ENCODE measurements at places on chromosomes 1 and 21.

- DNase-seq = no peak
These were observed 25.1 kb upstream of the HUNK start for GRCh38 chr21:31847761-31848160.

DNA sequence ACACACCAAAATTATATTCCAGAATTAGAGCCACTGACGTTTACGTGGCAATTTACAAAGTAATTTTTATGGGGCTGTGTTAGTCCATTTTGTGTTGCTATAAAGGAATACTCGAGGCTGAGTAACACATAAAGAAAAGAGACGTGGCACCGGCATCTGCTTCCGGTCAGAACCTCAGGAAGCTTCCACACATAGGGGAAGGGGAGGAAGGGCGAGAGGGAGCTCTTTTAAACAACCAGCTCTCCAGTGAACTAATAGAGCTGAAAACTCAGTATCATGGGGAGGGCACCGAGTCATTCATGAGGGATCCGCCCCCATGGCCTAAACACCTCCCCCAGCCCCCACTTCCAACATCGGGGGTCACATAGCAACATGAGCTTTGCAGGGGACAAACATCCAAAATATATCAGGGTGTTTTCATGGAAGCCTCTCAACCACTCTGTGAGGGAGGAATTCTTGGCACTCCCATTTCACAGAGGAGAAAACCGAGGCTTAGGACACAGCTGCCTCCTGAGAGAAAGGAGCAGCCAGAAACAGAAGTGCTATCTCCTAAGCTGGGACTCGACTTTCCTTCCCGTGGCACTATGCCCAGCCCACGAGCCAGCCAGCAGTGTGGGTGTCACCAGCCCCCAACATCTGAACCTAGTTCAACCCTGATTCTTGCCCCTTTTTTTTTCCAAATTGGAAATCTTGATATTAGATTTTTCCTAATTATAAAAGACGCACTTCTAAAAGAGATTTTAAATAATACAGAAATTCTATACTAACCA is 29.2 kb downstream of the MIS18A start:
- DNase-seq = no peak

DNA sequence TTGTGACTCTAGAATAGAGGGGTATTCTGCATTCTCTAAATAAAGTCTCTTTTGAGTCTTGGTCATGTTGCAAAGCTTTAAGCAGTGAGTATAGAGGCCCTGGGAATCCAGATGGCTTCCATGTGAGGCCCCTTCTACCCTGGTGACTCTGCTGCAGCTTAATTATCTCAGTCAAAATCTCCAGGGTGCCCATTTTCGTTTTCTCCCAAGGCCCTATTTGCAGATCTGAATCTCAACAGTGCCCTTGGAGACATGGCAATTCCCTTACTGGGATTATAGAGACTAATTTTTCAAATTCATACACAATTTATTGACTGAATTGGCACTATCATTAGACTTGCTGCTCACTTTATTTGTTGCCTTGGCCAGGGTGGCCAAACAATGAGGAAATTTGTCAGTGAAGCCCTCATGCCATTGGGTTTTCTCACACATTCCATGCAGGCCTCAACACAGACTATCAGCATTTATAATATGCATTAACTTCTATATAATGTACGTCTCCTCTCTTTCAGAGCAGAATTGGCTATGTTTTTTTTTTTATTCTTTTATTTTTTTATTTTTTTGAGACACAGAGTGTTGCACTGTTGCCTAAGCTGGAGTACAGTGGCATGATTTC is 35.1 kb downstream of the PROX1 start:
- no peak for DNase-seq

GRCh38 chr1:179323436-179323835 is 29.8 kb downstream of the SOAT1 start:
- no peak for DNase-seq

DNA sequence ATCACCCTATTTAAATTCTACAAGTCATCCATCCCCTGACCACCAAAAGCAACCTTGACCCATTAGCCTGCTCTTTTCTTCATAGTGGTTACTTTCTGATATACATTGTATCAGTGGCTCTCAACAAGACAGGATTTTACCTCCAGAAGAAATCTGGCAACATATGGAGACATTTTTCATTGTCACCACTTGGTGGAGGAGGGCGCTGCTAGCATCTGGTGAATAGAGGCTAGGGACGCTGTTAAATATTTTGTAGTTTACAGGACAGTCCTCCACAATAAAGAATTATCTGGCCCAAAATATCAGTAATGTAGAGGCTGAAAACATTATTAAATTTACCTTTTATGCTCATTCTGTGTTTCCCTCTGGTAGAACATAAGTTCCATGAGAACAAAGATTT is 6.1 kb downstream of the HSPA13 start:
- DNase-seq = no peak

GRCh38 chr1:204791453-204792353 is 79.0 kb upstream of the NFASC start:
- DNase-seq = peak; percentile 57

DNA sequence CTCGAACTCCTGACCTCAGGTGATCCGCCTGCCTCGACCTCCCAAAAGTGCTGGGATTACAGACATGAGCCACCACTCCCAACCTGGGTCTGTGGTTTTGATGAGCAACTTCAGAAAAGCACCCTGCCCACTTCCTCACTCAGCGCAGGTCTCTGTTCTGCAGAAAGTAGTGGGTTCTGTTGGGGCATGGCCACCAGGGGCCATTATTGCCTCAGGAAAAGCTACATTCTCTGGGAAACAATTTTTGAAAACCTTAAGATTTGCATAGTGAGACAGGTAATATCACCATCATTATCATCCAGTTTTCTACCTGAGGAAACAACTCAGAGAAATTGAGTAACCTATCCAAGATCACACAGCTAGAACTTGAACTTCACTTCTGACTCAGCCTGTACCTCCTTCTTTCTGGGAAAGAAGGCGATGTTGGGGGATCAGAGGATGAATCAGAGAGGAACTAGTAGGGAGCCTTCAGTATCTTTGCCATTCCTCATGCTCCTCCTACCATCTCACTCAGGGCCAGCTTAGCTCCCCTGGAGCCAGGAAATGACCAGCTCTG is 7.1 kb upstream of the NES start:
- no peak for DNase-seq

- peak; percentile 72 for DNase-seq
These were observed 100.6 kb upstream of the RUNX1 start for GRCh38 chr21:35149698-35150097.

DNA sequence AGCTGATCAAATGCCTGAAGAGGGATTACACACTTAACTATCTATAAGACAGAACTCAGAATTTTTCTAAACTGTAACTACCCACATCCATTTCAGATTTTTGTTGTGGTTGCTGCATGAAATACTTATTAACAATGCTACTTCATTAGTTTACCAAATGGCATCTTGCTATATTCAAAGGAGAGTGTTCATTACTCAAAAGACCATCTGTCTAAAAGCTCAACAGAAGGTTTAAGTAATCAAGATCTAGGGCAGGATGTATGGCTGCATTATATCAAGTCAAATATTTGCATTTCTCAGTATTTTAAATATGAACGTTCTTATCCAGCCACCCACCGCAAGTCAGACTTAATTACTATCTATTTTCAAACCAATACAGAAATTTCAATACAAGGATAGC is 79.9 kb downstream of the SIPA1L2 start:
- DNase-seq = no peak

- DNase-seq = no peak
These were observed 402.5 kb downstream of the PTPRC start for GRCh38 chr1:199041173-199041914.

GRCh38 chr1:4079815-4080214 is 179.7 kb upstream of the C1orf174 start:
- no peak for DNase-seq

- no peak for DNase-seq
These were observed 94.5 kb downstream of the CD58 start for GRCh38 chr1:116476321-116476720.

- DNase-seq = no peak
These were observed 306.6 kb downstream of the CTH start for GRCh38 chr1:70717656-70718055.

GRCh38 chr1:35215346-35215745 is 22.4 kb upstream of the SFPQ start:
- DNase-seq = no peak

- no peak for DNase-seq
These were observed 14.2 kb downstream of the MTF1 start for GRCh38 chr1:37845049-37845646.

GRCh38 chr1:229022595-229023333 is 248.1 kb upstream of the RAB4A start:
- DNase-seq = no peak

- no peak for DNase-seq
These were observed 219.4 kb downstream of the TTLL7 start for GRCh38 chr1:83779565-83779964.

- no peak for DNase-seq
These were observed 143.3 kb upstream of the JUN start for GRCh38 chr1:58927041-58927721.

- DNase-seq = no peak
These were observed 35.0 kb downstream of the COL18A1 start for GRCh38 chr21:45439901-45440461.

GRCh38 chr1:31739346-31739745 is 24.8 kb downstream of the ADGRB2 start:
- DNase-seq = no peak

GRCh38 chr21:18545908-18546307 is 142.3 kb upstream of the TMPRSS15 start:
- no peak for DNase-seq

DNA sequence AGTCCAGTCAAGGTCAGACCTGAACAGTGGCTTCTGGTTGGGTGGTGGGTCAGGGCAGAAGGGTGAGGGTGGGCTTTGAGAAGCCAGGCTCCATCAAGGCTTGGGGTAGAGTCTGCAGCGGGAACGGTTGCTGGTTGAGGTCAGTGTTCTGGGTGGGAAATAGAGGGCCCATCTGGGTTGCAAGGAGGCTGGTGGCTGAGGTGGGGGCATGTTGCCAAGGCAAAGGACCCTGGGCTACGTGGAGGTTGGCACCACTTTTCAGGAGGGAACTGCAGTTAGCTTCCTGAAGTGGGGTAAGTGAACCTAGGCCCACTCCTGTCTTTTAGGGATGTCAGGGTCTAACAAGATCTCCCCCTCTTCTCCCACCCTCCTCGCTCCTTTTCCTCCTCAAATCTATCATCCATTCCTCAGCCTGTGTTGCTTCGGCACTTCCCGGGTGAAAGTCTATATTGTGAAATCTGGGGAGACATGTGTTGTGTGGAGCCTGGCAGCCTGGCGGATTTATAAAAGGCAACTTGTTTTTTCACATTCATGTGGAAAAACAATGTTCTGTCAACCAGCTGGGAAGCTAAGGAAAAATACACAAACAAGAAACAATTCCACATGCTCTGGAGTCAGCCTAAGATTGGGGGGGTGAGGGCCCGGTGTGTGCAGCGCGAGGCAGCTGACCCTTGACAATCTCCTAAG is 1.5 kb downstream of the IL22RA1 start:
- DNase-seq = peak; percentile 18
